Stimulated activated CD4-positive, alpha-beta T cell treated with anti-CD3 and anti-CD28 coated beads, Interleukin-1b, Interleukin-23, amount 100 ng/mL, for 1 hour (primary cell): ENCODE measurements at places on chromosomes 1 and 21.

DNA sequence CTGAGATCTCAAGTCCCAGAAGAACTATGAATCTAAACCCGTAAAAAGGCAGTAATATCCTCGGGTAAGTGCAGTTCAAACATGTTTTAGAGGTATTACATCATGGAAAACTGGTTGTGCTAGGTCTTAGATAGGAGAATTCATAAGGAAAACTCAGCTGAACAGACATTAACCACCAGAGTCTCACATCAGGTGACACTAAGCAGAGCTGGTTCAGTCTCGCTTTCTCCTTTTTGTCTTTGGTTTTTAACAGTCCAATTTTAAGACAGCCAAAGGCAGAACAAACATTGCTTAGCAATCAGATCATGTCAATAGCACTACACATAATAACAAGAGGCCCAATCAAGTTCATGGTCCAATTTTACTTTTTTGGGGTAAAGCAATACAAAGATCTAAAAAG is 63.1 kb upstream of the MUTYH start:
- DNase-seq: no peak

- DNase-seq: no peak
These were observed 76.3 kb downstream of the EPHB2 start for GRCh38 chr1:22786719-22787489.

DNA sequence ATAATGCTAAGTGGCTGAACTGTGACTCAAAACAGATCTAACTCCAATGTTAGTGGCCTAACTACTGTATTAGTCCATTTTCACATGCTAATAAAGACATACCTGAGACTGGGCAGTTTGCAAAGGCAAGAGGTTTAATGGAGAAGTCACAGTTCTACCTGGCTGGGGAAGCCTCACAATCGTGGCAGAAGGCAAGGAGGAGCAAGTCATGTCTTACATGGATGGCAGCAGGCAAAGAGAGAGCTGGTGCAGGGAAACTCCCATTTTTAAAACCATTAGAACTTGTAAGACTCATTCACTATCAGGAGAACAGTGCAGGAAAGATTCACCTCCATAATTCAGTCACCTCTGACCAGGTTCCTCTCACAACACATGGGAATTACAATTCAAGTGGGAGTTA is 79.7 kb upstream of the CACYBP start:
- DNase-seq: no peak

DNA sequence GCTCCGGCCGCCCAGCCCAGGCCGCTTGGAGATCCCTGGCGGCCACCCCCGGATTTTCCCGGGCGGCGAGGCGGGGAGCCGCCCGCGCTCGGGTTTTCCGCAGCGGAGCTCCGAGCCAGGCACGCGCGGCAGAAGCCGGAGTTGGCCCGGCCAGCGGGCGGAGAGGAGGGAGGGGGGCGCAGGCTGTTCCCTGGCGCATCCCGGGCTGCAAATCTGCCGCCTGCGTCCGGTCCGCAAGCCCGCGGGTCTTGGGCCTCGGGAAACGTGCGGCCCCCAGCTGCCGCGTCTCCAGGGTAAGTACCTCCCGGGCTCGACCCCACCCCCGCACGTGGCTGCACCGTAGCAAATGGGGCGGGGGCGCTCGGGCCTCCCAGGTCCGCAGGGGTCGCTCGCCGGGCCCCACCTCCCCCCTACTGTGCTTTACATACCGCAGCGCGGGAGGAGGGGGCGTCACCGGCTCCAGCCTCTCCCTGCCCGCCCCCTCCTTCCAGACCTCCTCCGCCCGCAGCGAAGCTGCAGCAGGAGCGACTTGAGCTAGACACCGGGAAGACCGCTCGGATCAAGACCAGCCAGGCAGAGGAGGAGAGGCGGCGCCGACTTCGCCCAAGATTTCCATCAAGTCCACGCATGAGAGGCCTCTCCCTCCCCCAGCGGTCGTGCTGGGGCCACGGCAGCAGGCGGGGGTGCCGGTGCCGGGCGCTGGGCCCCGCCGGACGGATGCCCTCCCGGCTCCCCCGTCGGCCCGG is 1.6 kb downstream of the TMEM200B start:
- DNase-seq: no peak

DNA sequence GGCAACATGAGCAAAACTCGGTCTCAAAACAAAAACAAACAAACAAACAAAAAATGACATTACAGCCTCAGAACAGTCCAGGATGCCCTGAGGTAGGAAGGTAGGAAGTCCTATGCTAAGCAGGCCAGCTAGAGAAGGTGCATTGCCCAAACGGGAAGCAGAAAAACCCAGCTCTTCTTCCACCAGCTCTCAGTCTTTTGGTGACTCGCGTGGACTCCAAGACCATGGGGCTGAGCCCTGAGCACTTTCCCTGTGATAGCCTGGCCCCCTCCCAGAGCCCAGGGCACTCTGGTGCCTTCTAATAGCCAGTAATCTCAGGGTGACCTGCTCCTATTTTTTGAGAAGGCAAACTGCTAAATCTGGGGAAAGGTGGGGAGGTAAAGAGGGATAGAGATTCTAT is 16.1 kb downstream of the PHLDA3 start:
- DNase-seq: no peak

- DNase-seq: no peak
These were observed 638.5 kb upstream of the CAMK1G start for GRCh38 chr1:208944981-208945451.

DNA sequence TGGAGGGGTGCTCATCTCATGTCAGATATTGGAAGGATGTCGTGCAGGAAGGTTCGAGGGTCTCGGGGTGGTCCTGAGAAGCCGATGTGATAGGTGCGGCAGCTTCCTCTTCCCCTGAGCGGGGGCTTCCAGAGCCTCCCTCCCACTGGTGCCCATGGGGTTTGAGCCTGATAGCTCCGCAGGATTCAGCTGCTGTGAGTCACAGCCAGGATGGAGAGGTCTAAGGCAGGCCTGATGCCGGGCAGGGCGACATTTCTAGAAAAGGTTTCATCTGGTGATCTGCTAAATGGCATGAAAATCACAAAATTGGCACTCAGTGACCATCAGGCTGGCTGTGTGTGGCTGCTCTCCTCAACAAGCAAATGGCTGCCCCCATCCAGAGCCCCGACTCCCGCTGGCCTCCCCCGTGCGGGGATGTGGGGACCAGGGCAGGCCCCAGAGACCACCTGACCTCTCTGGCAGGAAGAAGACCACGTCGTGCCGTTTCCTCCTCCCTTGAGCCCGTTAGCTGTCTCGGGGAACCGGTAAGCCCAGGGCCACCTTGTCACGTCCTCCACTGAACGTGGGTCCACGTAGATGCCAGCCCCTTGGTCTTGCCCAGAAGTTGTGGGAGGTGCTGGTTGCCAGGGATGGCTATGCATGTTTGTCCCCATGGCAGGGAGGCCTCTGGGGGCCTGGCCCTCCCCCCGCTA is 66.1 kb downstream of the SKI start:
- DNase-seq: no peak

- DNase-seq: no peak
These were observed 2.6 kb downstream of the TAS1R3 start for GRCh38 chr1:1333551-1334241.

DNA sequence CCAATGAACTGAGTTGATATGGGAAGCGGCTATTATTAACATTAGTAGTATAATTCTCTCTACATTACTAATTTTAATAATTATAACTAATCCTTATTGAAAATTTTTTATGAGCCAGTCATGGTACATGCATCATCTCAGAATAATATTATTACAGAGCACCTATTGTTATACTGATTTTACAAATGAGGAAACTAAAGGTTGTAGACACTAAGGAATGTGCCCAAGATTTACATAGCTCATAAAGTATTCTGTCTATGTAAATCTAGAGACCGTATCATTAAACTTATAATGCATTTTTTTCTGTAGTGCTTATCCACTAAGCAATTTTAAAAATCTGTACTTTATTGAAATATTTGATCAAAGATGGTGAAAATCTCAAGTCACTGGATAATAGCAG is 825.9 kb downstream of the PLA2G4A start:
- DNase-seq: no peak

GRCh38 chr1:167171286-167171929 is 49.3 kb upstream of the POU2F1 start:
- DNase-seq: no peak

DNA sequence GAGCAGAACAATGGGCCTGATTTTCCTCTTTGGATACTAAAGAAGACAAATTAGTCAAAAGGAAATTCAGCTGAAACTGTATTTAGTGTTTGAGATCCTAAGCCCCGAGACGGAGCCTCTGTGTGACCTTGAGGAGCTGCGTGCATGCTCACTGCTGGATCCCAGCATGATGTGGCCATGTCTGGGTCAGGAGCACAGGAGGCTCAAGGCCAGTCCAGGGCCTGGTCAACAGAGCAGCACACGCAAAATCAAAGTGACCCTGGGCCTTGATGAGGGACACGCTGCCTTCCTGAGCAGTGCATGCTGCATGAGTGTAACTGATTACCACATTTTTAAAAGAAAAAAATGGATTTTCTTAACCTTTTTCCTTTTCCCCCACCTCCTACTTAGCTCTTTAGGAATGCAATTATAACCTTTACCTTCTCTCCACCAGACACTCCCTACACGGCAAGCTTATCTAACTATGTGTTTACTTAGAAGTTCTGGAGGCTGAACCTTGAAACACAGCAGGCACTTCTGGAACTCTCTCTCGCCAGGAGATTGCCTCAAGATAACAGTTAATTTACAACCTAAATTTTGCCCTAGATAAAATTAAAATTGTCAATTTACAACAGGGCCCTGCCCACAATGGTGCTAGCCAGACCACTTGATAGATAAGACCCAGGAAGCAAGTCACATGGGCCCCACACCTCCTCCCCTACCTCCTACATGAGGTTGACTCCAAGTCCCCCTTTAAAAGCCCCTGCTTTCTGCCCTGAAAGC is 144.6 kb downstream of the LRIG2 start:
- no peak for DNase-seq

DNA sequence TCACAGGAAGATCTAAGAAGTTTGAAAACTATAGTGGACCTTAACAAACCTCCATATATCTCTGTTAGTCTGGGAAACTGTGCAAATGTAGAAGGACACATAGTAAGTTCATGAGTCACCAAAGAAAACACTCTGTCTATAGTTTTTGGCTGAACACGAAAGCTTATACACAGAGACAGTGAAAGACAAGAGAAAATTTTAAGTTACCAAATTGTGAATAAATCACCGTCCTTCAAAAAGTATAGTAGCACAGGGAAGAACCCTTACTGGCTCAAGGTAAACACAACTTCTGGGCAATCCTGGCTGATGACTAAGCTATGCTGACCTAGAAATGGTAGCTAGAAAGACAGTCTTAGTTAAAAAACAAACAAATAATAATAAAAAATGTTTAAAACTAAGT is 1057.9 kb downstream of the AMY1C start:
- no peak for DNase-seq

DNA sequence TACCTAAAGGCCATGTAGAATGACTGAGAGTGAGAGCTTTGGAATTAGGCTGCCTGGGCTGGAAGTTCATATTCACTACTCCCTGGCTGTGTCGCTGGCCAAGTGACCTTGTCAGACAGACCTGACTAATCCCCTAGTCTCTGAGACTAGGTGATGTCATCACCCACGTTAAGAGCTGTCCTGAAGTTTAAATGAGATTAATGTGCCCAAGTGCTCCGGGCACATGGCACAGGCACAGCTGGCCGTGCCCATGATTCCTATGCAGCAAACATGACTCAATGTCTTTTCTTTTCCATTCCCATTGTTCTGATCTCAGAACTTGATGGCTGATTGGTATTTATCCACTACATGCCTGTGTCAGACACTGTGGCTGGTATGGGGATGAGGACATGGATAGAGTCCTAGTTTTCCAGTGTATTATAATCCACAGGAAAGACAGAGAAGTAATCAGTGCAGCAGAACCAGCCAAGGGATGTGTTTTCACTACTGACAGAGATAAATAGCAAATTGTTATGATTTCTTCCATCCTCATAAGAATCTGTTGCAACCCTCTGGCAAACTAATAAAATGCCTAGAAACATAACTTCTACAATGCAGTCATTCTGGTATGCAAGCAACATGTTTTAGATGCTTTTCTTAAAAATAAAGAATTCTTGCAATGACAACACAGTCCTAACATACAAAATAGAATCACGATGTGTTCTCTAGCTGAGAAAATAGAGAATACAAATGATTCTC is 180.9 kb downstream of the PCP4 start:
- no peak for DNase-seq

DNA sequence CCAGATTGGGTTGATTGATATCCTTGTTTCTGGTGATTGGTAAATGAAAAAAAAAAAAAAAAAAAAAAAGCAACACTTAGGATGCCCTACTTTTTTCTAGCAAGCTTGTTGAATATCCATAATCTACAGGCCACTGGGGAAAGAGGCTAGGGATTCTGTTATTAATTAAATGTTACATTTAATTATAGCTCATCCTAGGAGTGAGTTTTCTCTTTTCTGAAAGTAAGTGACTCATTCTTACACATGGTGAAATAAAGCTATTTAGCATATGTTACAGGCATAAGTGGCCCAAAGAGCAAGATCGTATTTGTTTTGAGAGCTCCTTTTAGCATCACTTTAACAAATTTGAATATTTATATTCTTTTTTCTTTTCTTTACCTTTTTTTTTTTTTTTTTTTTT is 94.5 kb downstream of the FNBP1L start:
- no peak for DNase-seq

- no peak for DNase-seq
These were observed 10.8 kb upstream of the TMPRSS2 start for GRCh38 chr21:41518757-41519156.

DNA sequence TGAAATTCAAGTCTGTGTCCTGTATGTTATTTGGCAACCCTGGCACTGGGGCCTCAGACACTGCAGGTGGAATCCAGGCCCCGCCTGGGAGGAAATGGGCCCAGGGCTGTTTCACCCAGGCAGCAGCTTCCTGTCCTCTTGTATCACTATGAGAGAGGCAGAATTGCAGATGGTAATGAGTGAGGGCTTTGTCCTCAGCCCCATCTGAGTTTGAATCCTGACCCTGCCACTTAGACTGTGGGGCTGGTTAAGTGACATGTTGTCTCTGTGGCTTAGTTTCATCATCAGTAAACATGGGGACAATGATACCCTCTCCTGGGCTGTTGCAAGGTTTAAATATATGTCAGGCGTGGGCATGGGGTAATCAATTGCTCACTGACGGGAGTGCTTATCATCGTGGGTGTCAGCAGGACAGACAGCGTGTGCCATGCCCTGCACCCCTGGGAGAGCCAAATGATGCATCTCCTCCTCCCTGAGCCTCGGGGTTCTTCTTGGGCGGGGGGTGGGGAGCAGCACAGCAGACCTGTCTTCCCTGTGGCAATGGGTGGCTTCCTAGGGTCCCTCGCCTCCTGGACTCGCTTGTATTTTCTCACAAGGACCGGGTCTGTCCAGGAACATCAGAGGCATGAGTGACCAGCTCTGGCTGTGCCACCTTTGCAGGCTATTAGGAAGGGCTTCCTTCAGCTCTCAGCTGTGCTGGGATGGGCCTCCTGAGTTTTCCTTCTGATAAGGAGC is 42.1 kb downstream of the ARHGEF10L start:
- no peak for DNase-seq
